ENCODE measurements at places on chromosomes 6 and 20.

- no peak for DNase-seq
Observed at GRCh38 chr20:24651976-24652345, 182.5 kb downstream of the SYNDIG1 start.

- DNase-seq: no peak
Observed at GRCh38 chr6:7566617-7567173, 23.3 kb upstream of the SNRNP48 start.

DNA sequence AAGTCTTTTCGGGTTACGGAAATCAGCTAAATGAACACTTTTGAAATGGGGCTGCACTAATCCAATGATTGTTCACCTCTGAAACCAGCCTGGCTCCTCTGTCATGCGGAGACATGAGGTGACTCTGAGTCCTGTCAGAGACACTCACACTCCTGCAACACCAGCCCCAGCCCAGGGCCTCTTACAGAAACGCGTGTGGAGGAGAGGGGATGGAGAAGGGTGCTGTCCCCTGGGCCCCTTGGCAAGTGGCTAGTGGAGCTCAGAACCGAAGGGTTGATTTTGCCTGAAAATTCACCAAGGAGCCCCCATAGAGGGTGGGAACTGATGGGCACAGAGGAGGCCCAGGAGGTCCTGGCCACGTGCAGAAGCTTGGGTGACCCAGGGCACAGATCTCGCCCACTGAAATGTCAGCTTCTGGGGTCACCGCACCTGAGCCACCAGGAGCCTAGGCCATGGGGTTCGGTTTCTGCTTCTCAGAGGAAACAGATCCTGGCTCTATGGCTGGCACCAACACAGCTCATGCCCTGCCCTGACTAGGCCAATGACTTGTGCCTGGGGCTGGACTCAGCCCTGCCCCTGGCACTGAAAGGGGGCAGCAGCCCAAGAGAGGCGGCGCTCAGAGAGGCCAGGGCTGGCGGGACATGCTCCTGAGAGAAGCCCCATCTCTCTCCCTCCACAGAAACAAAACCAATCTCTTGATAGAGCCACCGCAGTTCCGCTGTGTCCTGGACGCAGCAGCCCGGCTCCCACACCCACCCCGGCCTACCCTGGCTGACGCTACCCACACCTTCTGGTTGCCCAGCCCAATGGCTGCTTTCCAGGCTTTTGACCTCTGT is 144.7 kb downstream of the ERMARD start:
- DNase-seq: no peak

- DNase-seq: no peak
Observed at GRCh38 chr6:159862103-159862502, 28.7 kb upstream of the MAS1 start.

- peak; percentile 71 for DNase-seq
Observed at GRCh38 chr20:63957004-63957689, 931 bp upstream of the UCKL1 start.

DNA sequence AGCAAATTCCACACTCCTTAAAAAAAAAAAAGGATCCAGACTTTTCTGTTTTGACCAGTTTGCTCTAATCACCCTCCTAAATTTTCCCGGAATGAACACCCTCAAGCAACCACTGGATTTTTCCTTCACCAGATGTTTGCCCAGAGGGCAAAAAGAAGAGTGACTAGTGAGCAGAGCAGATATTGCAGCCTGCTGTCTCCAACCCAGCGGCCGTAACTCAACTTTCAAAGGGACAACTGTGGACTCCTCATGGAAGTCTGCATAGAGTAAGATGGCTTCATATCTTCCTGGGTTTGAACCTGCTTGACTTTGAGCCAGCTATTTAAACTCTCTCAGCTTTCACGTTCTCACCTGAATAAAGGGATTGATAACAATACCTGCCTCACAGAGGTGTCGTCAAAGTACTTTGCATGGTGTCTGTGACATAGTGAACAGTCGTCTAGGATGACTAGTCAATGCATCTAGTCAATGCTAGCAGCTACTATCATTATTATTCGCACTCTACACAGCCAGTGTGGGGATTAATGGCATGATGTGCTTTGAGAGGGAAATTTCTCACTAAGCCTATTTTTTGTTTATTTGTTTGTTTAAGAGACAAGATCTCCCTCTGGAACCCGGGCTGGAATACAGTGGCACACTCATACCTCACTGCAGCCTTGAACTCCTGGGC is 92.2 kb upstream of the HIVEP1 start:
- no peak for DNase-seq

DNA sequence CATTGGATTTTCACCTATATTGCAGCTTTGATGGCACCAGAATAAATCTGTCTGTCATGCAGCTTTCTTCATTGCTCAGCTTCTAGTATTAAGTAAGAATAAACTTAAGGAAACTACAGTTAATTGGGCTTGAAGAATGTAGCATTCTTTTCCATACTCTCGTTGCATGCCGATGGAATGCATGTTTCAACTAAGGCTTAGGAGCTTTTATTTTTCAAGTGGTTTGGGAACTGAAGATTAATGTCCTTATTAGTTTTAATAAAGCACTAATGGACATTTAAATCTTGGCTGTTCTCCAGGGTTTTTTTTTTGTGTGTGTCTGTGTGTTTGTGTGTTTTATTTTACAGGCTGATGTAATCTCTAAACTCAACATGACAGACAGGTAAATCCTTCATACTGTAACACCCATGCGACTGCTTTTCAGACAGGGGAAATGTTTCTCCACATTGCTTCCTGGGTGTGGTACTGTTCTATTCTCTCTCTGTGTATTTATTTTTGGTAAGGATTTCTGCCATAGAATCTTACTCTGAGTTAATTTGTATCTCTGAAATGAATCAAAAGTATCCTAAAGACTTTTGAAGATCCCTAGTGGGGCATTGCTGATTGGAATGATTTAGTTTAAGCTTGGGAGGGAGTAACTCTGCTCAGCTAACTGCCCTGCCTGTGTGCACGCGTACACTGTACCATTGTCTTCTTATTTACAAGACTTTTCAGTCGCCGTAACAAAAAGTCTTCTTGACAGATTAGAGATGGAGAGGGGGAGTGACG is 38.0 kb downstream of the SLC9A8 start:
- no peak for DNase-seq

DNA sequence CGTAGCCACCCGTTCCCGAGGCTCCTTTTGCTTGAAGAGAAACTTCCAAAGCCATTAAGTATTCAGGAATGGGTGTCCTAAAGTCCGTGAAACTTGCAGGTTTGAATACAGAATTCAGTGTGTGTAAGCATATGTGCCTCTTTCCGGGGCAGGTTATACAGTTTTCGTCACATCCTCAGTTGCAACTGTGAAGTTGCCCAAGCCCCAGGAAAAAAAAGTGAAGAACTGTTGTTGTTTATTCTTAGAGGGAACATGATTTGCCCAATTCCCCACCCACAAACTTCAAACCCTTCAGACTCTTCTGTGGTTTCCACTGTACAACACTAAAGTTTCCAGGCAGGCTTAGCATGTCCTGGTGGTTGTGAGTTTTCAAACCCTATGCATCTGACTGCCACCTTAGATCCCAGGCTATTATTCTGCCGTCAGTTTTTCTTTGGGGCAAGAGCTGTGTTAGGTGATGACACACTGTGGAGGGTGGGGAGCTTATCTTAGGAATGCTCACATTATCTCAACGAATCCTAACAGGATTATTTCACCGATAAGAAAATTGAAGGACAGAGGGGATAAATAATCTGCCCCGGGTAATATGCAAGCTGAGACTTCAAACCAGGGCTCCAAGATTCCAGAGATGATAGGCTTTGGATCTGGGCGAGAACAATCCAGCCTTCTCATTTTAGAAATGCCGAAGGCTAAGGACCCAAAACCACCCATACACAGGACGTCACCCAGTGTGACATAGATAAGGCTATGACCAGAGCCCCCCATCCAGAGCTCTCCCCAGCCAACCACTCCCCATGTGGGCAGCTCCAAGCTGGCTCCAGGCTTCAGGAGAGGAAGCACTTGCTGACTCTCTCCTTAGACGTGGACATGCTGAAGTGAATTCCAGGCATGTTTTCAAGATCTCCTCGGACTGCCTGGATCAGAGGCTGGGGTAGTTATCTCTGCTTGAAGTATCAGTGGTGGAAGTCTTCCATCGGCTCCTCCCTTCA is 81.7 kb upstream of the AFDN start:
- DNase-seq: no peak

Measured in activated T-cell treated with anti-CD3 and anti-CD28 coated beads for 48 hours (primary cell).